ENCODE measurements at places on chromosomes 1 and 21.

DNA sequence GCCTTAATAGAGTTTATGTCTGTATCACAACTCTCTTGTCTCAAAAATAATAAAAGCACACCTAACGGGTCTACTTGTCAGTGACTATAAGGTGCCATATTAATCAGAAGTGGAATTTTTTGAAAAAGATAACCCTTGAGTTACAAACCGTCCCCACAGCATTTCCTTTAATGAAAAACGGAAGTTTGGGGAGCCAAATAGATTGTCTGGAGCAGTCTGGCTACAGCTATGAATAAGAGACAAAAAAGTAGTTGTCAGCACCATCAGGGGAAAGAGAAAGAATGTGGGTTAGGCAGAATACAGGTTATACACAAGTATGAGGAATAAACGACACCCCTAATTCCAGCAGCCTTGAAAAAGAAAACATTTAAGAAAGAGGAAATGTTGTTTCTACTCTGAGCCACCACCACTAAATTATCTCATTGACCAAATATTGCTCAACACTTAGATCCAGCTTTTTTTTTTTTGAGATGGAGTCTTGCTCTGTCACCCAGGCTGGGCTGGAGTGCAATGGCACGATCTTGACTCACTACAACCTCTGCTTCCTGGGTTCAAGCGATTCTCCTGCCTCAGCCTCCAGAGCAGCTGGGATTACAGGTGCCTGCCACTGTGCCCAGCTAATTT is 29.4 kb upstream of the USP24 start:
- no peak for DNase-seq

DNA sequence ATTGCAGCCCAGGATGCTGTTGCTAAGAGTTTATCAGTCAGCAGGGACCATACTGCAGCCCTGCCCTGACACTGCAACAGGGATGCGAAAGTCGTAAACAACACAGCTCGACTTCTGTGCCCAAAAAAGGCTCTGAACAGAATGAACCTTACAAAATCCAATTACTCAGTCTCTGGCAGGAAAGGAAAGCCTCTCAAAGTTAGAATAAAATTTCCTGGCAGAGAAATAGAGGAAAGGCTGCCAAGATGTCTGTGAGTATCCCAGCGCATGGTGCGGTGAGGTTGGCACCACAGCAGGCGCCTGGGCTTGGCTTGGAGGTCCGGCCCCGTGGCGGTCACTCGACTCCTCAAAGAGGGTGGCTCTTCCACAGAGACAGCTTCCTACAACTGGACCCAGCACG is 185.8 kb downstream of the PCP4 start:
- DNase-seq: no peak

DNA sequence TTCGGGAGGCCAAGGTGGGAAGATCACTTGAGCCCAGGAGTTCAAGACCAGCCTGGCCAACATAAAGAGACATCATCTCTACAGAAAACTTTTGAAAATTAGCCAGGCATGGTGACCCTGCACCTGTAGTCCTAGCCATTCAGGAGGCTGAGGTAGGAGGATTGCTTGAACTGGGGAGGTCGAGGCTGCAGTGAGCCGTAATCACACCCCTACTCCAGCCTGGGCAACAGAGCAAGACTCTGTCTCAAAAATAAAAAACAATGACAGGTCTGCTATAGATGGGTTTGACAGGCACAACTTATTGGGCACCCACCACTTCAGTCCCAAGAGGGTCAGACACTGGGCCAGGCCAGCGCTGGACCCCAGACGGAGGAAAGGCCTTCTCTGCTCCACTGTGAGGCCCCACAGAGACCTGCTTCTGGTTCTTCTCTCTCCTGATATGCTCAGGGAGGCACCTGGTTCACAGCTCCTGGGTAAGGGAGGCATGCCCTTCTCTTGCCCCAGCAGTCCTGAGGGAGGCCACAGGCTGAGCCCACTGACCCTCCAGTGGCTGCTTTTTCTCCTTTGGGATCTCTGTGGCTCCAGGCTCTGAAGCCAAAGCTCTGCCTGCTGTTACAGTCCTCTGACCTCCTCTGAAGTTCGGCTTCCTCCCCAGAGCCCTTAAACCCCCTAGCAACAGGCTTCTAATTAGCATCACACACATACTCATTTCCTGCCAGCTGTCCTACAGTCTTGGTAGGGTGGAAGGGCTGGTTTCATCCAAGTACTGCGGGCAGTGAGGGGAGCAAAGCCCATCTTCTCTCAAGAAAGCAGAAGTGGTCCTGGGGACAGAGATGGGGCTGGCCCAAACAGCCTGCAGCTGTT is 14.4 kb downstream of the S100A16 start:
- DNase-seq: no peak

DNA sequence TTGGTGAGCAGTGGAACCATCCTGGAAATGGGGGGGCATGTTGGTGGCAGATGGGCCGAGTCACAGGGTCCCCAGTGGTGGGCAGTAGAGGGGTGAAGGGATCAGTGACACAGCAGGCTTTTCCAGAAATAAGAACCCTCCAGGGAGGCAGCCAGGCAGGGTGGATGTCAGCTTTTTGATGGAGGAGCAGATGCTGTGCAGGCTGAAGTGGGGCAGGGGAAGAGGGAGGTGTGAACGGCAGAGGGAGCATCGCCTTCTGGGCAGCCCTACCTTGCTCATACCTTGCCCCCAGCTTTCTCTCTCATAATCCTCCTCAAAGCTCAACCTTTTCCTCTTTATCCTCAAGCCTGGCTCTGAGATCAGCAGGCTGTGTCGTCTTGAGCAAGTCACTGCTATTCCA is 131.8 kb upstream of the IPO9 start:
- DNase-seq: no peak

- no peak for DNase-seq
Observed at GRCh38 chr1:221783936-221784335, 42.0 kb upstream of the DUSP10 start.

DNA sequence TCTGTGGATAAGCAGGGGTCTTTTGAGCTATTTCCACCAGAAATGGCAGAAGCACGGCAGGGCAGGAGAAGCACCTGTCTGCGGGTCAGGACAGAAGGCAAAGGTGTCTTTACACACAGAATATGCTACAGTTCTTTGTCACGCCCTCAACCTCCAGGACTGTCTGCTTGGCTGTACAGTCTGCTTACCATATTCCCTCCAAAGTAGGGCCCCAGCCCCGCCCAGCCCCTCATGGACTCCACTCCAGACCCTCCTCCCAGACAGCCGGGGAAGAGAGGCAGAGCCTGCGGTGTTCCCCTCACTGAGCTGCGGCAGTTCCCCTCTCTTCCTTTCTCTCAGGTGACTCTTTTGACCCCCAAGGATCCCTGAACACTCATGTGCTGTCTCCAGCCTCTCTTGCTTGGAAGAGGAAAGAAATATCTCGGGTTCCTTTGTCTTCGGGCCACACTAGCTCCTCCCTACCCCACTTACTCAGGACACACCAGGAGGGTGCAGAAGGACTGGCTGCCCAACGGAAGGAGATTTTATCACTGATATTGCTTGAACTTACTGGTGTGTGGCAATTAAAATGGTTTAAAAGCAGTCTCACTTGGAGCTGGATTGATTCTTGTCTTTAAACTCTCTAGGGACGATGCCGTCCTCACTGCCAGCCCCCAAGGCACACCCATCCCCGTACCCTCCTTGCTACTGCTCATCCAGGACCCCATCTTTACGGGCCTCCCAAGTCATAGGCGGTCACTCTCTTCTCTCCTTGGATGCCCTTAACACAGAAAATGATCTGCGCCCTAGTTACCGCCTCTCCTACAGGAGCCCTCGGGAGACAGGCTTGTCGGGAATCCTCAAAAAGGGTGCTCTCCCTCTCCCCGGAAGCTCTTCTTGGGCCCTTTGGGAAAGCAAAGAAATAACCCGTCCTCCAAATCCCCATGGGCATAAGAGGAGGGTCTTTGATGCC is 169.7 kb downstream of the TOMM20 start:
- DNase-seq: no peak

DNA sequence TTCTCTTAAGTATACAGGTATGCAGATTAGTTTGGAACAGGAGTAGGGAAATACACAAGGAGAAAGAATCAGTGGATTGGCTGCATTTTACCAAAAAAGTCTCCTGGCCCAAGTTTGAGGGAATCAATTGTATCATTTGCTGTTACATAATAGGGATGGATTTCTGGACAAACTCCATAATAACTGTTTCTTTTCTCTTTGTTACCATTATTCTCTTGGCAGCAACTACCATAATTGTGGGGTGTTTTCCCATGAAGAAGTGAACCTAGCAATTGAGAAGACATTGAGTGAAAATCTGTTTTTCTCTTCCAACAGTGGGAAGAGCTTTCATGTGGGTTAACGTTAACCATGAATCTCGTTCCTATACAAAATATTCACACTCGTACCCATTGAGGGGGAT is 46.4 kb upstream of the DPT start:
- DNase-seq: no peak

- no peak for DNase-seq
Observed at GRCh38 chr1:215789981-215790380, 222.9 kb downstream of the KCTD3 start.

GRCh38 chr1:52072291-52072690 is 16.2 kb downstream of the BTF3L4 start:
- DNase-seq: no peak

GRCh38 chr1:45317166-45317565 is 9.5 kb upstream of the HPDL start:
- no peak for DNase-seq

- no peak for DNase-seq
Observed at GRCh38 chr1:89584211-89584610, 48.7 kb upstream of the LRRC8C start.

DNA sequence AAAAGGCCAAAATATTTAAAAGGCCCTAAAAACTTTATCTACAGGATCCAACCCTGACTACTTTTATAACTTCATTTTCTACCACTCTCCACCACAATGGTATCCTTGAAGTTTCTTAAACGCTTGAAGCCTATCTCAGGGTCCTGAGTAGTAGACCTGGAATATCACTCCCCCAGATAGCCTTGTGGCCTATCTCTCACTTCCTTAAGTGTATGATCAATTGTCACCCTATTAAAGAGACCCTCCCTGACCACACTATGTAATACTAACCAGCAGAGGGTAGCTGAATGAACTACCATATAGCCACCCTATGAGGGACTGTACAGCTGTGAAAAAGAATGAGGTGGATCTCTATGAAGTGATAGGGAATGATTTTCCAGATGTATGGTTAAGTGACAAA is 5.6 kb downstream of the CD58 start:
- DNase-seq: no peak

DNA sequence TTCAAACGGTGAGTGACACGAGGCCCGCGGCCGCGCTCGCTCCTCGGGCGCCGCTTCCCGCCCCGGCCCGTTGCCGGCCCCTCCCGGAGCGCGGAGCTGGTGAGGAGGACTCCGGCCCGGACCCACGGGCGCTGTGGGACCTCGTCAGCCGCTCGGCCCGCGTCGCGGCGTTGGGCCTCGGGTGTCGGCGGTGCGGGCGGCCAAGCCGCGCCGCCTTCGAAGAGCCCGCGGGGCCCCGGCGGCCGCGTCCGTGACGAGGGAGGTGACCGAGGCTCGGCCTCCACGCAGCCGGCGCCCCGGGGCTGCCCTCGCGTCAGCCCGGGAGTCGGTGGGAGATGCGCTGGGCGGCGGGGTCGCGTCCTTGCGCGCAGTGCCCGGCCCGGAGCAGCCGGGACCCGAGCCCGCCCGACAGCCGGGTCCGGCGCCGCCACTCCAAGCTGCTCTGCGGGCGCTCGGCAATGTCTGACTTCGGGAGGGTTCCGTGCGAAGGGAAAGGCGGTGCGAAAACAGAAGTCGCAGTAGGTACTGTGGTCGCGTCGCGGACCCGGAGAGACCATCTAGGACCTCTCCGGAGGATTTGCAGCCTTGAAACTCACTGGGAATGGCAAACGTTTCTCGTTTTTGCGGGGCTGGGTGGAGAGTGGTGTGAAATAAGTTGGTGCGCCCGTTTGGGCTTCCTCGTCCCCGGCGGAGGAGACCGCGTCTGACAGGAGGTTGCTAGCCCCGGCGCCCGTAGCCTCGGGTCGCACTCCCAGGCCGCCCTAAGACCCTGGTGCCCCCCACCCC is 829 bp downstream of the SPEN start:
- no peak for DNase-seq

DNA sequence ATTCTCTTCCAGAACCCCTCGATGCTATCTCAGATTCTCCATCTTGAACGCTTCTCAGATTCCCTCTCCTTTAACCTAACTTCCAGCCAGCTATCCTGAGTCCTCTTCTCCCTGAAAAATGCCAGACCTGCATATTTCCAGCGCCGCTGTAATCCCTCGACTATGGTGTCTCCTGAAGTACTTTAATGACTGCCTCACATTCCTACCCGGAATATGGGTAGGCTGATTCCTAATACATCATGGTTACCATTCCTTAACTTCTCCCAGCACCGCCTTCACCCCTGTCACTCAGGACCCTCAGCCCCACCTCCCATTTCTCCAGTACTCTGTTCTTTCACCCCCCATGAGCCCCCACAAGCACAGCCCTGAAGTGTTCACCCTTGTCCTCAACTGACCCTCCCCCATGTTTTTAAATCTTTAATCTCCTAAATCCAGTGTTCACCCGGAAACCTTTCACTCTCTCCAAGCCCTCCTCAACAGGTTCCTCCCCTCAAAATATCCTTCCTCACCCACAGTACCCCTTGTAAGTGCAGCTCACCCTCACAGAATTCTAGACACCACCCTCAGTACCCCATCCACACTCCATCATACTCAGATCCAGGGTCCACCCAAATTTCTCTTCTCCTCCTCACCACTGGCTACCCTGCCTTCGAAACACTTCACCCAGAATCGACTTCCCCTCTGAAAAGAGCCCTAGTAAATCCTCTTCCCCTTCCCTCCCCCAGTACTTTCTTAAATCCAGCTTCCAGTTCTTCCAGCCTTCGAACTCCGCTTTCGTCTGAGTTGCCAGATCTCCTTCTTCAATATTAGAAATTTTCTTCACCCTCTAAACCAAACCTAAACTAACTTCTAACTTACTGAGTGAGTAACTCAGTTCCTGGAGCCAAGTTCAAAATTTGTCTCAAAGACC is 922 bp downstream of the CPT2 start:
- DNase-seq: no peak

- DNase-seq: no peak
Observed at GRCh38 chr1:223748405-223748772, 36.0 kb downstream of the CAPN2 start.

GRCh38 chr1:219701476-219701875 is 88.6 kb upstream of the ZC3H11B start:
- no peak for DNase-seq

GRCh38 chr21:45424854-45425795 is 20.2 kb downstream of the COL18A1 start:
- no peak for DNase-seq
